ENCODE measurements at places on chromosomes 7 and 10.

- no peak for DNase-seq
Measured at GRCh38 chr7:94414481-94414880, 19.8 kb downstream of the COL1A2 start.

- DNase-seq: no peak
Measured at GRCh38 chr7:74023786-74024185, 4.2 kb upstream of the ELN start.

GRCh38 chr7:80589631-80590030 is 48.8 kb upstream of the CD36 start:
- DNase-seq: no peak

DNA sequence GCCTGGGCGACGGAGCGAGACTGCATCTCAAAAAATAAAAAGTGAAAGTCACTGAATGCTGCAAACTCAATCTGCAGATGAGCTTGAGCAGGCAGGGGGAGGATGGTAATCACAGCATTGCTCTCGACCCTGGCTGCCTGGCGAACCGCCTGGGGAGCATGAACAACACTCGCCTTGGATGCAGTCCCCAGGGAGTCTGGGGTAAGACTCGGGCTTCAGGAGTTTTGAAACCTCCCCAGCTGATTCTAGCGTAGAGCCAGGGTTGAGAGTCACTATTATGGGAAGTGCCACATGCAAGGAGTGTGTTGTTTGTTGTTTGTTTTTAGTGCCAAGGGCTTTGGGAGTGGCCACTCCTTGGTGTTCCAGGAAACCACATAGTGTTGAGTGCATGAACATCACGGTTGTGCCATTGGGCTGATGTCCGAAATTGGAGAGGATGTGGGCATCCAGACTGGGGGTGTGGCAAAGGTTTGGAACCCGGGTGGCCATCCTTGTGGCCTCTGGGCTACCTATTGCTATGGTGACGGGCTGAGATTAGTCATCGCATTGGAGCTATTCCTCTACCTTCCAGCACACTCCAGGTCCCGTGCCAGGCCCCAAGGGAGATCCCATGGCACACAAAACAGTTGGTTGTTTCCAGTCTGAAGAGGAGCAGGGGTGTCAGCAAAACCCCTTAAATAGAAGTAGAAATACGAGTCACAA is 92.6 kb downstream of the RGS10 start:
- DNase-seq: no peak

DNA sequence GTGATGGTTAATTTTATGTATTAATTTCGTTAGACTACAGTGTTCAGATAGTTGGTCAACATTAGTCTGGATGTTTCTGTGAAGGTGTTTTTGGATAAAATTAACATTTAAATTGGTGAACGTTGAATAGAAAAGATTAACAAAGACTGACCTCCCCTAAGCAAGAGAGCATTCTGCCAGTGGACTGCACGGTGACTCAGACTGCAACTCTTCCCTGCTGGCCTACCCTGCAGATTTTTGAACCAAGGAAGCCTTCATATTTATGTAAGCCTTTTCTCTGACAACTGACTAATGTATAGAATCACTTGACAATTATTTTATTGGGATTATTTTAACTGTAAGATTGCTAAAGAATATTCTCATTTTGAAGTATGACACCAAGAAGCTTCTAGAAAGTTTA is 7.9 kb upstream of the ZNF248 start:
- no peak for DNase-seq

- no peak for DNase-seq
Measured at GRCh38 chr10:20091698-20092097, 275.5 kb downstream of the PLXDC2 start.

GRCh38 chr7:17774716-17775288 is 165.5 kb downstream of the SNX13 start:
- DNase-seq: no peak

DNA sequence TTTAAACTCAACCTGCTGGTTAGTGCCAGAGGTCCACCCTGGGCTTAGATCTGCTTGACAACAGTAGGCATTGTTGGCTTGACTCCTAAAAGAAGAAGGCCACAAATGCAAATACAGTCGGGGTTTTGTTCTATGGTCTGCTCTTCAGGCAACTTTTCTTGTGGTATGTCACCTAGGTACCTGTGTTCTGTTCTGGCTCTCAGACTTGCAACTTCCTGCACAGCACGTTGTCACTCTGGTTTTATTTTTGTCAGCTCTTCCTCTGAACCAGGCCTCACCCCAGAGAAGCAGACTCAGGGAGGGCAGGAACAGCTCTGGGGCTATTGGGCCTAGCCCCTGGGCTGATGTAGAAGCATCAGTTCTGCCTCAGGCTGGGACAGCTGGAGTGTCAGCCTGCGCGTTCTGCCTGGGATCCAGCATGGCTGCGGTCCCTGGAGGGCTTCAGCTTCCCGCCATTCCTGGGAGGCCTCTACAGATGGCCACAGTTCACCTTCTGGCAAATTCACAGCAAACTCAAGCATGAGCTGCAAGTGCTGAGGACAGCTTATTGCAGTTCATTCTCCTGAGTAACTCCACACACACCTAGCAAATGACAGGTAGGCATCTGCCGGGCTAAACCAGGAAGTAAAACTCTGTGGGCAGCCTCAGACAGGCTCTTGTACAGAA is 11.0 kb upstream of the PDCD4 start:
- DNase-seq: no peak

DNA sequence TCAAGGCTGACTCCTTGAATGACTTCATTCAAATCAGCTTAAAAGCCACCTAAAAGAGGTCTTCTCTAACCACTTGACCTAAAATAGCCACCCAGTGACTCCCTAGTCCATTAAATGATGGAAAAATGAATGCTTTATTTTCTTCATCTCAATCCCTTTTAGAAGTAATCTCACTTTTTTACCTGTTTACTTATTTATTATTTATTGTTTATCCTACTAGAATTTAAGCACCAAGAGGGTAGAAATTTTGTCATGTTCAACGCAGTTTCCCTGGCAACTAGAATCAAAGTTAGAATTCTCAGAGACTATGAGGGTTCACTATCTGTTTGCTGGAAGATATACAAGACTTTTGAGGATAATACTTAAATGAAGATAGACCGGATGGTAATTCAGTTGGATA is at the start of gene LIPJ:
Gene LIPJ (plus strand): TSS at position 301 of the 400 bp plus-strand sequence. CDS start 3,926 bp downstream, outside the sequence.
- no peak for DNase-seq
